ENCODE measurements at places on chromosomes 7 and 10.
A peak's percentile ranks its signal among the peaks of the same experiment; 100 is the strongest.

DNA sequence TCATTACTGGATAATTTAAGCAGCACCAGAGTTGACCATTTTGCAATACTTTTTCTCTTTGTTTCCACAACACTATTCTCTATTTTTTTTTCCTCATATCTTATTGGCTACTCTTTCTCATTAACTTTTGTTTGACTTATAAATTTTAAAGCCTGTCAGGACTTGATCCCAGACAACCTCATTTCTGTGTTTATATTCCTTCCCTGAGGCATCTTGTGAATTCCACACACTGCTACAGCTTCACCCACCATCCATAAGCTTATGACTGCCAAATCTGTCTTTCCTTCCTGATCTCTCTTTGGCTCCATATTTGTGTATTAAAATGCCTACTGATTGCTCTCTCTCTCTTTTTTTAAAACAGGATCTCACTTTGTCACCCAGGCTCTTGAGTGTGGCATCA, 124.6 kb upstream of the MBL2 start:
- DNase-seq = no peak

- DNase-seq = no peak
Measured at GRCh38 chr7:112784603-112785002, 5.6 kb downstream of the TMEM168 start.

GRCh38 chr7:118502235-118502634, 277.7 kb downstream of the ANKRD7 start:
- DNase-seq = no peak

DNA sequence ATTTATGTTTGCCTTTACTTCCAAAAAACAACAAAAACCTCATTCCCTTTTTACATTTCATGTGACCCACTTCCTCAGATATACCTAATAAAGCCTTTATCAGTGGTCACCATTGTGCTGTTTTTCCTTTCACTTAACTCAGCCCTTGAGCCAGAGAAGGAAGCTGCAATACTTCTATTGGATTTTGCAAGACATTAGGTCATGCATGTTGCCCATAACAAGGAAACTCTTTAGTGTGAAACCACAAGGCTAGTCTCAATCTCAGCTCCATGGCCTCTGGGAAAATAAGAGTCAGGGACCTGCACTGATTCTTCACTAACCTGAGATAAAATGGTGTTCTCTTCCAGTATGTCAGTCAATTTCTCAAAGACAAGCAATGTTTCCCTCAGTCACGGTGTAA, 27.8 kb downstream of the STEAP4 start:
- DNase-seq = peak; percentile 1

GRCh38 chr7:55065079-55065478, 46.3 kb downstream of the EGFR start:
- peak; percentile 99 for DNase-seq
